ENCODE measurements at places on chromosomes 13 and 19.
A peak's percentile ranks its signal among the peaks of the same experiment; 100 is the strongest.

DNA sequence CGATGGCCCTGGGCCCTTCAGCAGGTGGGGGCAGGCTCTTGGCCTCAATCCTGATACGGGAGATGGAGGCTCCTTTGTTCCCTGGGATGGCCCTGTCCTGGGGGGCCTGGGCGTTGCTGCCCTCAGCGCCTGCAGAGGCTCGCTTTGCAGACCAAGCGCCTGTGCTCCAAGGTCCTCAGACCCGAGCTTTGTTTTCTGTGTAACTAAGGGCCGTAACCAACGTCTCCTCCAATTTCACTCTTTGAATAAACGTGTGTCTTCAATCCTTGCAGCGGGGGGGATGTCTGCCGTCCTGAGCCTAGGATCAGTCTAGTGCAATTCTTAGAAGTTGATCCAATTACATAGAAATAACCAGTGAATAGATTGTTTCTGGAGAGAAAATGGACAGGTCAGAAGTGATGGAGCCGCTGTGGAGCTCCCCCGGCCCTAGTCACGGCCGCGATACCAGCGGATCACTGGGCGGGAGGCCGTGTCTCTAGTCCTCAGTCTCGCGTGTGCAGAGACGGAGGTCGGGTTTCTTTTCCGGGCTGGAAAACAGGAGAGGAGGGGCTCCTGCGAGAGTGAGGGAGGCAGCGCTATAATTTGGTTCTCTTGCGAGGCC is 5.3 kb downstream of the PTBP1 start:
- DNase-seq = no peak

DNA sequence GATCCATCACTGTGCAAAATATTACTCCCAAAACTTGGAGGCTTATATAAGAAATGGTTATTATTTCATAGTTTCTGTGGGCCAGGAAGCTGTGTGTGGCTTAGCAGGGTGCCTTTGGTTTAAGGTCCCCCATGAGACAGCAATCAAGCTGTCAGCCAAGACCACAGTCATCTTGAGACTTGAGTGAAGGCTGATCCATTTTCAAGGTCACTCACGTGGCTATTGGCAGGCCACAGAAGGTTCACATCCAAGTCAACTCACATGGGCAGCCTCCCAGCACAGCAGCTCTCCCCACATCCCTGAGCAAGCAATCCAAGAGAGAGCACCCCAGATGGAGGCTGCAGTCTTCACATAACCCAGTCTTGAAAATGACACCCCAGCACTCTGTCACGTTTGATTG is 537.4 kb downstream of the MYO16 start:
- no peak for DNase-seq

DNA sequence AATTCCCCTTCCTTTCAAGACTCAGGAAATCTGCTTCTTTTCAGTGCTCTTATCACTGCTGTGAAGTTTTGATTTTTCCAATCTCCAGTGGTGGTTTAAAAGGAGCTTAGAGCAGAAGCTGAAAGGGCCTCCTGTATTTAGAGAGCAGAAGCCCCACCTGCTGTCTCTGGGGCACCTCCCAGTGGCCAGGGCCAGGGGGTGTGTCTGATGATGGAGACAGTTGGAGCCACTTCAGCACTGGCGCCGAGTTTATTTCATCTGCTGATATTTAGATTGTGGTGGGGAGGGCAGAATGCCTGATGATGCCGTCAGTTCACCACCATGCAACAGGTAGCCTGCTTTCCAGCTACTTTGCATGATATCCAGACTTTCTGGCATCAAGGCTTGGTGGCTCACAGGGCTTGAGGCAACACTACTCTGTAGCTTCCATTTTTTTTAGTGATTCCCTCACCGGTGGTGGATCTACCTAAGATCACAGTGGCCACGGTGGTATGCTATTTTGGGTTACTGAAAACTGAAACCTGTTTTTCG is 371.9 kb downstream of the KCNRG start:
- DNase-seq = no peak

DNA sequence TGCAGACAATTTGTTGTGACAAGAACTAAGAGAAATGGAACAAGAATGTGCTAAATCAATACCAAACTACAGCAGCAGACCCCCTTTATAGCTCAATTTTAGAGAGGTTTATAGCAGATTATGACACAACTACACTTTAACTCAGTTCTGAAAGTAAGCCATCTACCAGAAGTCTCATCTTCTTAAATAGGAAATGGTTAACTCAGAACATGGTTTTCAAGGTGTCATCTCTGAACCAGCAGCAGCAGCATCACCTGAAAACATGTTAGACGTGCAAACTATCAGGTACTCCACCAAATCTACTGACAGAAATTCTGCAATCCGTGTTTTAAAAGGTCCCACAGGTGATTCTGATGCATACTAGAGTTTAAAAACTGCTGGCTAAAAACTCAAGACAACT is 6.8 kb downstream of the LHFPL6 start:
- no peak for DNase-seq

DNA sequence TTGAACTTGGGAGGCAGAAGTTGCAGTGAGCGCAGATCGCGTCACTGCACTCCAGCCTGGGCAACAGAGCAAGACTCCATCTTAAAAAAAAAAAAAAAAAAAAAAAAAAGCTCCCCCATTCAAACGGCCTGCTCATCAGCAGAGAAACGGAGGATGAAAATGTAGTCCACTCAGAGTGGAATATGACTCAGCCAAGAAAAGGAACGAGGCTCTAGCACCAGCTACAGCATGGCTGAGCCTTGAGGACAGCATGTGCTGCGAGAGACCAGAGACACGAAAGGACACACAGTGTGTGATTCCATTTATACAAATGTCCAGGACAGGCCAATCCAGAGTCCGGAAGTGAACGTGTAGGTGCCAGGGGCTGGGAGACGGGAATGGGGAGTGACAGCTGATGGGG is 18.1 kb upstream of the MIER2 start:
- no peak for DNase-seq

DNA sequence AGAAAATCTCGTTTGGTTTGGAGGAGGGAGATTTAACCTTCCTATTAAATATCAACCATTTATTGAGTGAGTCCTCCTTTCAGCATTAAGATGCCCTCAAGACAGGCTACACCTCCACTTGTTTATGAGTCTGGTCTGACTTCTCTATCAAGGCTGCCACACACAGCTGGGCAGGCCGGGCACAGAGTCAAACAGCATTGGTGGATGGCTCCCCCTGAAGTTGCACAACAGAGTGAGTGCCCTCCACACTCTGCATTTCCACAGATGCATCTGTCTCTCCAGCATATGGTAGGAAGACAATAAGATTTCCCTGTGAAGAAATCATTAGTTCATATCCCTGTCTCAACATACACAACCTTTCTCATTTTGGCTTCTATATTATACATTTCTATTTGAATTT is 31.4 kb downstream of the PHF11 start:
- no peak for DNase-seq

DNA sequence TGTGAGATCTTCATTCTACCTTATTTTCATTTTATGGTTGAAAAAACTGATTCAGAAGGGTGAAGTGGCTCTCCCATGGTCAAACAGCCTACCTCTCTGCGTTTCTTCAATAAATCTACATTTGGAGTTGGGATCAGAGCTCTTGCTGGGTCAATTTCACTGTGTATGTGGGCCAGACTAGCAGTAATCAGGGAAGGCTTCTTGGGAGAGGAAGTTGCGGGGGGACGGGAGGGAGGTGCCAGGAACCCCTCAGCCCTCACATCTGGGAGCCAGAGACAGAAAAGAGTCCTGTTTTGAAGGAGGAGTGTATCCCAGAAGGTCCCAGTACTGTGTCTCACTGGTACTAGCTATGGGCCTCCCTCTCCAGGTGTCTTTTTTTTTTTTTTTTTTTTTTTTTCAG is 934 bp downstream of the KXD1 start:
- DNase-seq = no peak

DNA sequence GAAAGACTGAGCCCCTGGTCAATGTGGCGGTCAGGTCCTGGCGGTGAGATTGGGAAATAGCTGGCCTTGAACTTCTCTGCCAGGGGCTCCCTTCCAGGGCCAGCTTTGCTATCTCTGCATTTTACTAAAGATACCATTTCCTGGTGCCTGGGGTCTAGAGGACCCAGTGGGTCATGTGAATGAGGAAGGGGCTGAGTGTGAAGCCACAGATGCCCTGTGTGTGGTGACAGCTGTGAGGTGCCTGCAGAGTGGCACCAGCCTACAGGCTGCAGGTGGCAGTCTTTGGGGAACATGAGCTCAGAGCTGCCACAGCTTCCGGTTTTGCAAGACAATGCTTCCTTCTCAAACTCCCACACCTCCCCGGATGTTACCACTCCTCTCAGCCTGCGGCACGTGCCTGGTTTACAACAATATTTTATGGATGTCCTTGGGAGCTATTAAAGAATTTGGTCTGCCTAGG is 5.2 kb upstream of the MLNR start:
- no peak for DNase-seq

DNA sequence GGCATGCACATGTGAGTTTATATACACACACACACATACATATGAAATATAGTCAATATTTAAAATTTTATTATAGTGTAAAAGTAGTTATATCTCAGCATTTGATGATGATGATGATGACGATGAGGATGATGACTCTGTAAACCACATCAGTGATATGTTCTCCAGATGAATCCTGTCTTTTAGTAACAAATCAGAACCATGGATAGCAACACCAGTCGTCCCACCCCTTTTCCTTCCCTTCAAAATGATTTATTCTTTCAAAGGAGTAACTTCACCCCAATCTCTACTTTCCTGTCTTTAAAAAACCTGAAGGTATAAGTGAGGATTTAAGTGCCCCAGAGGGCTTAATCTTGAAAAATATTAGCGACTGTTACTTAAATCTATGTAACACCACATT is 74.1 kb downstream of the DCLK1 start:
- DNase-seq = no peak

DNA sequence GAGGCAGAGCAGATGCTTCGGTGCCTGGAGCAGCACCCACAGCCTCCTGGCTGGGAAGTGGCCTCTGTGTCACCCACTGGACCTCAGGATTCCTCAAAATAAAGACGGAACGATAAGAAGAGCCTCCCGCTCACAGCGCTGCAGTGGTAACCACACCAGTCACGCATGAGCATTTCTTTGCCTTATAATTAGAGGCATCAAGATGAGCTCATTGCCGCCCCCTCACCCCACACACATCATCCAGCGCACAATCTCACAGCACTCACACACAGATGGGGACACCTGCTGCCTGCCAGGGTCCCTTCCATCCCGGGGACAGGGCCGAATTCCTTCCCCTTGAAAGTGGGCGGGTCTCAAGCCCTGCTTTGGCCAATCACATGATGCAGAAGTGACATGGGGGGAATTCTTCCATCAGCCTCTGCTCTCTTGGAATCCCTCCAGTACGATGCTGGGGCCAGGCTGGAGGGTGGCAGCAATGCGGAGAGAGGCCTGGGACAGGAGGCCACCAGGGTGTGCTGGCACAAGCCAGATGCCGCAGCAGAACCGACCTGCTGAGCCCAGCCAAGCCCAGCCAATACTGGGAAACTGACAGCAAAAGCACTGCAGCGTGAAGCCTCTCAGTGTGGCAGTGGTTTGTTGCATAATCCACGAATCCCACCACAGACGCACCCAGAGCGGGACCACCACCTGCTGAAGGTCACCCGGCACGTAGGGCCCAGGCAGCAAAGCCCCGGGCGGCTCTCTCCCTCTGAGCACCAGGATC is 16.0 kb downstream of the PIP5K1C start:
- DNase-seq = no peak

DNA sequence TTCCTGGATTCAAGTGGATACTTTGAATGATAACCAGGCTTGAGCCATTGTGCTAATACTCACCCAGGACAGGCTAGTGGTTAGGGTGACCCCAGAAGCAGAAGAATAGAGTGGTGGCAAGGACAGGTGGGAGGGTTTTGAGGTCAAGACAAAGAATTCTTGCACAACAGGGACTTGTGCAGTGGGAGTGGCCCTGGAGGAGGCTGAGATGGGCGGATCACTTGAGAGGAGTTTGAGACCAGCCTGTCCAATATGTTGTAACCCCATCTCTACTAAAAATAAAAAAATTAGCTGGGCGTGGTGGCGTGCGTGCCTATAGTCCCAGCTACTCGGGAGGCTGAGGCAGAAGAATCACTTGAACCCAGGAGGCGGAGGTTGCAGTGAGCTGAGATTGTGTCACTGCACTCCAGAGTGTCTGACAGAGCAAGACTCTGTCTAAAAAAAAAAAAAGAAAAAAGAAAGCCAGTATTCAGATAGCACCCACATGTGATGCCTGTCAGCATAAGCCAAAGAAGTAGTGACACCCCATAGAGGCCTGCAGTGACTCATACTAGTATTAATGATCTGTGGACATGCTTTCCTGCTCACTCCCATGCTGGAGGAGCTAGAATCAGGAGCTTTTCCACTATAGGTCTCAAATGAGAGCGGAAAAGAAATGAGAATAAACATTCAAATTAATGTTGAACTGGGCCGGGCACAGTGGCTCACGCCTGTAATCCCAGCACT is 78.7 kb downstream of the RNF17 start:
- DNase-seq = no peak

GRCh38 chr19:16025108-16026101 is 50.9 kb upstream of the TPM4 start:
- DNase-seq = peak; percentile 32

GRCh38 chr19:46668662-46669061 is 7.7 kb upstream of the DACT3 start:
- DNase-seq = no peak

GRCh38 chr13:43353631-43354030 is 330.2 kb downstream of the DNAJC15 start:
- DNase-seq = no peak

- DNase-seq = peak; percentile 99
Observed at GRCh38 chr13:21069561-21070004, 8.2 kb upstream of the LATS2 start.

- no peak for DNase-seq
Observed at GRCh38 chr13:109387471-109387870, 398.9 kb downstream of the IRS2 start.

GRCh38 chr19:52533901-52534300 is 6.4 kb downstream of the ZNF808 start:
- DNase-seq = no peak

DNA sequence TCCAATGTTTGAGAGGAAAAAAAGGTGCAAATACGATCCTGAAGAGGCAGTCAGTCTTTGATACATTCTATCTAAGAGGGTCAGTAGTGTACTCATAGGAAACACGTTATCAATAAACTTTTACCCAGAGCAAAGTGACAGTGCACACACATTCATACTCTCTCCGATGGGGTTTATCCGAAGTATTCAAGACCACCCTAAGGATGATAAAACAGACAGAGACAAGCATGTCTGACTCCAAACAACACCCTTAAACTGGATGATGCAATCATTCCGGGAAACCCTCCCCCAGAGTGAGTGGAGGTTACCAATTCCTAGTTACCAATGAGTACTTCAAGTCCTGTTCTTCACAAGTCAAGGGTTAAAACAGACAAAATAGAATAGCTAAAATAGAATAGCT is 79.1 kb downstream of the DNAJC3 start:
- DNase-seq = no peak
